ENCODE measurements at places on chromosomes 7 and 10. TPM values are rescaled to one million over a fixed set of nuclear protein-coding genes. Genes with fewer than 3 reads are reported as not detected.

The CLDN12 gene
- total RNA-seq, result 27.6 TPM

The ICA1 gene
- 3.7 TPM for total RNA-seq

The AP5Z1 gene
- 61.2 TPM for total RNA-seq

DNA sequence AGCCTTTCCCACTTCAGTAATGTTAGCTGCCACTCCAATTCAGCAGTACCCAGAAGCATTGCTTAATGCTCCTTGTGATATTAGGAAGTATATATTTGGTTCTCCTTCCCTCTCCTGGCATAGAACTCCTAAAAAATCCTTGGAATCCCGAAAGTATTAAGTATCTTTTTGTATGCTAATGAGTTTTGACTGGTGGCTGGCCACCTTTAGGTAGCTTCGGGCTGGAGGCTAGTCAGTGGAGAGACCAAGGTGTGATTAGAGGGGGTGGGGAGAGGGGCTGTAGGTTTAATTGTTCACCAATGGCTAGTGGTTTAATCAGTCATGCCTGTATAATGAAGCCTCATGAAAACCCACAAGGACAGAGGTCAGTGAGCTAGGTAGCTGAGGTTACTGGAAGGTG lies 12.2 kb downstream of the COMTD1 start:
- H3K4me3 ChIP-seq, result no peak overlapping the region
- DNase-seq, result no peak
- H3K36me3 ChIP-seq, result peaks cover 36% of the 10 kb centered on the region
- no peaks in the 10 kb centered on the region for H3K27me3 ChIP-seq

DNA sequence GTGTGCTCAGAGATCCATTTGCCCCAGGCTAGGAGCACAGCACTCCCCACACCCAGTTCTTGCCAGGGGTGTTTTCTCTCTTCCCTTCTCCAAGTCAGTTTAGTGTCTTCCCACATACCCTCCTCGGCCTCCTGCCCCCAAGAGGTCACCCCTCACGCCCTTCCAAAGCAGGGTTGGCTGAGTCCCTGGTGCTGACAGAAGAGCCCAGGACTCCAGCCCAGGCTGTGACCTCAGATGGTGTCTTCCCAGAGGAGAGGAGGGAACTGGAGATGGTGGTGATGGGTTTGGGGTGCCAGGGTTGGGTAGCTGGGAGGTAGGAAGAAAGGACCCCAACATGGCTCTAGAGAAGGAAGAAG lies 19.8 kb downstream of the ZNF775 start:
- no peak for DNase-seq
- no peaks in the 10 kb centered on the region for H3K27me3 ChIP-seq
- H3K4me3 ChIP-seq, result no peak overlapping the region
- peaks cover 11% of the 10 kb centered on the region for H3K4me1 ChIP-seq
- no peak overlapping the region for H3K27ac ChIP-seq

- H3K4me3 ChIP-seq, result no peak overlapping the region
- H3K4me1 ChIP-seq, result peaks cover 29% of the 10 kb centered on the region
- H3K27me3 ChIP-seq, result no peaks in the 10 kb centered on the region
- no peak for DNase-seq
- H3K27ac ChIP-seq, result no peak overlapping the region
Observed at GRCh38 chr10:60957667-60958221, 13.8 kb upstream of the RHOBTB1 start.

DNA sequence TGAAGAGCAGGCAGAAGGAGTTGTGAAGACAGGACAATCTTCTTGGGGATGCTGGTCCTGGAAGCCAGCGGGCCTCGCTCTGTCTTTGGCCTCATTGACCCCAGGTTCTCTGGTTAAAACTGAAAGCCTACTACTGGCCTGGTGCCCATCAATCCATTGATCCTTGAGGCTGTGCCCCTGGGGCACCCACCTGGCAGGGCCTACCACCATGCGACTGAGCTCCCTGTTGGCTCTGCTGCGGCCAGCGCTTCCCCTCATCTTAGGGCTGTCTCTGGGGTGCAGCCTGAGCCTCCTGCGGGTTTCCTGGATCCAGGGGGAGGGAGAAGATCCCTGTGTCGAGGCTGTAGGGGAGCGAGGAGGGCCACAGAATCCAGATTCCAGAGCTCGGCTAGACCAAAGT lies 1.5 kb downstream of the CHPF2 start:
- H3K4me1 ChIP-seq, result peaks cover 37% of the 10 kb centered on the region
- no peaks in the 10 kb centered on the region for H3K27me3 ChIP-seq
- DNase-seq, result no peak

- H3K4me1 ChIP-seq, result peaks cover 38% of the 10 kb centered on the region
- DNase-seq, result no peak
- H3K27me3 ChIP-seq, result no peaks in the 10 kb centered on the region
- no peaks in the 10 kb centered on the region for H3K36me3 ChIP-seq
Observed at GRCh38 chr10:121928528-121928884, 675 bp upstream of the ATE1 start.

DNA sequence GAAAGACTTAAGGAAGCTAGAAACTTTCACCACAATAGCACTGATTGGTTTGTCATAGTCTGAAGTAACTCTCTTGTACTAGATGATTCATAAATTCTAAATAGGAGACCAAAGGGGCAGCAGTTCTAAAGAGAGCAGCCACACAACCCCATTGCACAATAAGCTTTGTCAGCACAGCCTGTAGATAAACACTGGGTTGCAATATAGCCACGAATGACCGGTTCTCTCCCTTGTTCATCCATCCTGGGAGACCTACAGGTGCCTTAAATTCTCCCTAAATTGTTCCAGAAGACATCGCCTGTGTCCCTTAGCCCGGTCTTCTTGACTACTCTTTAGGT lies 167.0 kb downstream of the SNX13 start:
- no peak for DNase-seq
- H3K27me3 ChIP-seq, result no peaks in the 10 kb centered on the region
- H3K27ac ChIP-seq, result no peak overlapping the region
- H3K36me3 ChIP-seq, result no peaks in the 10 kb centered on the region
- H3K4me3 ChIP-seq, result no peak overlapping the region

The PNLIP gene
- not detected for total RNA-seq

DNA sequence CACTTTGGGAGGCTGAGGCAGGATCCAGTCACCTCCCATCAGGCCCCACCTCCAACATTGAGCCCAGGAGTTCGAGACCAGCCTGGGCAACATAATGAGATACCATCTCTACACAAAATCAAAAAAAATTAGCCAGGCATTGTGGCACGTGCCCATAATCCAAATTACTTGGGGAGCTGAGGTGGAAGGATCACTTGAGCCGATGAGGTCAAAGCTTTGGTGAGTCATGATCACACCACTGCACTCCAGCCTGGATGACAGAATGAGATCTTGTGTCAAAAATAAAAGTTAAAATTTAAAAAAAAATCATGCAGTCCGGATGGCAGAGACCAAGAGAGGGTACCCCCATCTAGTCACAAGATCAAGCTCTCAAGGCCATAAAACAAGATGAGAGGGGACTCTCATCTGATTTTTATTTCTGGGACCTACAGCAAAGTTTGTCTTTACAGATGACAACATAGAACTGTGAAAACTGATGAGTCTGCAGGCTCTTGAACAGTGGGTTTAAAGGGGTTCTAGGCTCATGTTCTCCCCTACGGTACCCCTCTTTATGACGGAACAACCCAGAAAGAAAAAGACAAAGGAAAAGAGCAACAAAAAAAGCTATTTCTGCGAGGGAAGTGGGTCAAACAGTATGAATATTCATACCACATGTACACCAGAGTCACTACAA lies 28.9 kb upstream of the CREB3L2 start:
- peaks cover 7% of the 10 kb centered on the region for H3K4me1 ChIP-seq
- no peak overlapping the region for H3K27ac ChIP-seq
- H3K4me3 ChIP-seq, result no peak overlapping the region
- peaks cover 4% of the 10 kb centered on the region for H3K27me3 ChIP-seq
- DNase-seq, result no peak

DNA sequence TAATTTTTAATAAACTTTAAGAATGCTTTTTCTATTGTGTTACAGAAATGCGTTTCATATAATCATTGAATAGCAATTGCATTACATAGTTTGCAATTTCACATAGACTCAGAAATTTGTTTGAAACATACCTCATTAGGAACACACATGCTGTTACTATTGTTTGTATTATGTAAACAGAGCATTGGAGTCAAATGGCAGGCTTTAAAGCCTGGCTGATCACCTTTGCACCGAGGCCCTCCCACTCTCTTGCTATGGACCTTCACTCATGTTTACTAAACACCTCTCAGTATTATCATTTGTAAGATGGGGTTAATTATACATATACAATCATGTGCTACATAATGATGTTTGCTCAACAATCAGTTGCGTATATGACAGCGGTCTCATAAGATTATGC lies 203.6 kb upstream of the NPSR1 start:
- H3K4me1 ChIP-seq, result peaks cover 10% of the 10 kb centered on the region
- H3K36me3 ChIP-seq, result peaks cover 3% of the 10 kb centered on the region
- no peak overlapping the region for H3K4me3 ChIP-seq
- DNase-seq, result no peak
- no peak overlapping the region for H3K27ac ChIP-seq
- no peaks in the 10 kb centered on the region for H3K27me3 ChIP-seq

DNA sequence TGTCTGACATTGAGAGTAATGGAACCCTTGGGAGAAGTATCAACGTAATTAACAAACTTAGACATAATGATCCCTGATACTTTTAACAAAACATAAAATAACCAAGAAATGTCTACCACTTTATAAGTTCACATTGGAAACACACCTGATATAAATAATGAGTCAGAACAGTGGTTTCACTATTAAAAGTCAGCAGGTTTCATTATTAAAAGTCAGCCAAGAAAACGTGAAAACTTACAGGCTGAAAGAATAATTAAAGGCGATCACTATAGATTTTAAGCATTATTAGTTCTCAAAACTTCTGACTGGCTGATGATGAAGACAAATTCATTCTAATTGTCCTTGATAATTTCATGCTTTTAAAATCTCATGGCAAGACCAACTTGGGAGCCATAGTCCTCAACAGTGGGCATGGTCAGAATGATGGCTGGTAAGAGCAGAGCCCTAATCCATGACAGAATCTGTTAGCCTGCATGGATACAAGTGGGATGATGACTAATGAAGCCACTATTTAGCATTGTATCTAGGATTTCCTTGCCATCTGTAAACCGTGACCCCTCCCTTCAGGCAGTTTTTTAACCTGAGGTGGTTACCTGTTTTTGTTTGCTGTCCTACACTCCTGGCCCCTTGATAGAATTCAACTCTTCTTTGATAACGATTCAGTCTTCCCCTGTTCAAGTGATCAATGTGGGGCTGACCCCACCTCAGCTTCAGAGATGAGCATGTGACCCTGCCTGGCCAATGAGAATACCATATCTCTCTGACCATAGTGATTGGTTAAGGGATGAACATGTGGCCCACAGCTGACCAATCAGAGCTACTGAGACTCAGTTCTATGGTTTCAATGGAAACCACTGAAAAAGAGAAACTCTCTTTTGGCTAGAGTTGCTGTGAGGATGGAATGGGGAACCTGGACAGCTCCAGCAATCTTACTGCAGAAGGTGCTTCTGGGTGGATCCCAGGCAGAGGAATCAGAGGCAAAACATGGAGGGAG lies 151.0 kb downstream of the PLPP4 start:
- no peak for DNase-seq
- H3K27me3 ChIP-seq, result no peaks in the 10 kb centered on the region
- peaks cover 6% of the 10 kb centered on the region for H3K4me1 ChIP-seq
- no peaks in the 10 kb centered on the region for H3K36me3 ChIP-seq
- H3K27ac ChIP-seq, result peak overlapping the region; percentile 30
- H3K4me3 ChIP-seq, result no peak overlapping the region

- H3K27me3 ChIP-seq, result no peaks in the 10 kb centered on the region
- H3K4me1 ChIP-seq, result peaks cover 6% of the 10 kb centered on the region
- DNase-seq, result no peak
- no peak overlapping the region for H3K27ac ChIP-seq
Observed at GRCh38 chr7:91789086-91789485, 91.4 kb downstream of the MTERF1 start.

- peaks cover 6% of the 10 kb centered on the region for H3K27me3 ChIP-seq
- peaks cover 45% of the 10 kb centered on the region for H3K4me1 ChIP-seq
- H3K4me3 ChIP-seq, result no peak overlapping the region
- DNase-seq, result no peak
Observed at GRCh38 chr7:106010866-106011265, 47.8 kb downstream of the CDHR3 start.

The HOXA5 gene
- not detected for total RNA-seq

The PNLIPRP3 gene
- not detected for total RNA-seq

The OR2A42 gene
- 0.12 TPM for total RNA-seq

DNA sequence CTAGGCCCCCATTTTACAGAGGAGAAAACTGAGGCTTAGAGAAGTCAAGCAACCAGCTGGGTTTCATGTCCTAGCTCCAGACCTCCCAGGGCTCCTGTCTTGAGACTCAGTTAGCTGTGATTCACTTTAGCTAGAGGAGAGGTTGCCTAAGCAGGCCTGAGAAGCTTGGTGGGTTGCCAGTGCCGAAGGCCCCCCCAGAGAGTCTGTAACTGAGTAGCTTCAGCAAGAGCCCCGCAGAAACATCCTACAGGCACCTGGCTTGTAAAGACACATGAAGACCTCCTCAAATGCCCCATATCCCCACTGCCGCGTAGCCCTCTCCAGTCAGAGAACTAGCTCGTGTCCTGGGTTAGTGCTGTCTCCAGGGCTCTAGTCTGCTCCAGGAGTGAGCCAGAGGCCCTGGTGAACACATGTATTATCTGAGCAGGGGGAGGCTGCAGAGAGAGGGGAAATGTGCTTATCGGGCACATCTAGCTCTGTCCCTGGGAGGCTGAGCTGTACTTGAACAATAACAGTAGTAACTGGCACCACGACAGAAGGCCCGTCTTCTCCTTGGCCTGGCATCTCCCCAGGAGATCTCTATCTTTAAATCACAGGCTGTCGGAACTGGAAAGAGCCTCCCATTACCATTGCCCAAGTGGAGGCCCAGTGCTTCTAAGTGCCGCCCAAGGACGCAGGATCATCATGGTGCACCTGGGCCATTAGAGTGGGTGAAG lies 28.9 kb downstream of the UNC5B start:
- H3K27ac ChIP-seq, result peak overlapping the region; percentile 85
- DNase-seq, result peak; percentile 59
- no peak overlapping the region for H3K4me3 ChIP-seq
- peaks cover 83% of the 10 kb centered on the region for H3K4me1 ChIP-seq
- no peaks in the 10 kb centered on the region for H3K27me3 ChIP-seq

DNA sequence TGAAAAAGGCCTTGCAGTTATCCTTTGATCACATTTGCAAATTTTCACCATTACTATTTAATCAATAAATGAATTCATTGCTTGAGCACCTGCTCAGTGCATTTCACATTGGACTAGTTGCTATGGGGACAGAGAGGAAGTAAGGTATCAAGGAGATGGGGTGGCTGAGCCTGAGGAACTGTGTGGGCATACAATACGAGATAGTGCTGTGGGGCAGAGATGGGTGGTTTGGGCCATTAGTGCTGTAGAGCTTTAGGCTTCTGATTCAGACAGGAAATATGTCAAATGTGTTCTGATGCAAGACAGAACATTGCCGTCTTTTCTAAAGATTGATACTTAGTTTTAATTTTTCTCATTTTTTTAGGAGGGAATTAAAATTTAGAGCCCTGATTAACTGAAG lies 13.2 kb downstream of the ITGB8 start:
- no peaks in the 10 kb centered on the region for H3K36me3 ChIP-seq
- no peak overlapping the region for H3K4me3 ChIP-seq
- no peaks in the 10 kb centered on the region for H3K4me1 ChIP-seq
- no peak overlapping the region for H3K27ac ChIP-seq
